ENCODE measurements at places on chromosomes 6 and 20.
A peak's percentile ranks its signal among the peaks of the same experiment; 100 is the strongest.

- DNase-seq, result no peak
Measured at GRCh38 chr6:36714511-36714910, 16.9 kb downstream of the RAB44 start.

GRCh38 chr20:63740070-63740626, 572 bp downstream of the SLC2A4RG start:
- peak; percentile 66 for DNase-seq

DNA sequence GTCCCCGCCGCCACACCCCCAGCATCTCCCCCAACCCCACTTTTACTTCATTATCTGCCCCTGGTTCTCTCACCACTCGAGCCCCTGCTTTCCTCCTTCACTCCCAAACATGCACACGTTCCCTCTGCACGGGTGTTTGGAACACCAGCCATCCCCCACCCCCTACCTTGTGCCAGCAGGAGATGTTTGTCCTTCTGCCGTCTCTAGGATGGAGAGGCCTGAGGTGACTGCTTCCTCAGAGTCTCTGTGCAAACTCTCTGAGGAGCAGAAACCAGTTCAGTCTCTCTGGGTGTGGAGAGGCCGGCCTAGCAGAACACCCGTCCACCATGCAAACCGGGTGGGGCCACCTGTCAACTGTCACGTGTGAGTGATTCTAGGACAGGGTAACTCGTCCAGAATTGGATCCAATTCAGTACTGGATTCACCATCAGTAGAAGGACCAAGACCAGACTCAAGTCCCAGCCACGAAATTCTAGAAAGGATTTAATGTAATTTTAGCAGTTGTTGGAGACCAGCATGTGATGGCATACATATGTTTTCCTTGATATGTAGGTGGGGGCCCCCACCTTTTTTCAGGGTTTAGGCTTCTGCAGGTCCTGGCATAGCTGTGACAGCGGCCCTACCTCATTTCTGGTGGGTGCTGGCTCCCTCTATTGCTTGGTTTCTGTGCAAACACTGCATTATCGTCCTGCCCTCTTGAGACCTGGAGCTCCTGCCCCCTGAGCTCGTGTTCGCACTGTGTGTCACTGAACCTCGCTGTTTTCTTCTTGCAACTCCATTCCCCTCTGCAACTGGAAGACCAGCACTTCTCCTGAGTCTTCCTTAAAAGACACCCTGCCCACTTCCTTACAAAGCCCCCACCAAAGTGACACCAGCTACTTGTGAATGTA, at the start of gene RAET1E:
RAET1E (minus strand) TSS at position 259 of the 890 bp plus-strand sequence. CDS start 7,212 bp downstream, outside the sequence.
- no peak for DNase-seq

- DNase-seq, result no peak
Measured at GRCh38 chr20:18316166-18316565, 27.8 kb downstream of the ZNF133 start.

DNA sequence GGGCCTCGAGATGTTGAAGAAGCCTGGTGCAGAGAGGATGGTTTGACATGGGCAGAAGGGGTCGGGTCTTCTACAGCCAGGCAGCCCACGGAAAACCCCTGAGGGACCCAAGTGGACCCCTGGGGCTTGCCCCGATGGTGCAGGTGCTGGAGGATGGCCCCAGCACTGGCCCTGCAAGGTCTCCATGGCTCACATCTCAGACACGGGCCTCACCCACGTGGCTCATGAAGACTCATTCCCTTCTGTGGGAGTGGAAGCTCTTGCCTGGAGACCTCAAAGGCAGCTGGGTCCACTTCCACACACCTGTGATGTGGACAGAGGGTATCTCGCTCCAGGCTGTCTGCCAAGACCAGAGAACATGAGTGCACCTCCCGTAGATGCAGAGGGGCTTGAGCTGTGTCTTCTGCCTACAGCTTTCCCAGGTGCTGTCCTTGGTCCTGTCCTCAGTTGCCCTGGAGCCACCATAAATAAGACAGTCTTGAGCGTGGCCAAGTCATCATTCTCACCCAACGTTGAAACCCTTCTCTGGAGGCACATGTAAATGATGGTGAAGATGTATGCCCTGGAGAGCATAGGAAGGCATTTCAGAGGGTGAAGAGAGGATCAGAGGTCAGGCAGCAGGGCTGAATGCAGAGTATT, 108.0 kb downstream of the SYNDIG1 start:
- DNase-seq, result no peak
